CD4-positive, alpha-beta T cell treated with Interleukin-10 for 1 hour (primary cell): ENCODE measurements at places on chromosomes 2 and 18.

- DNase-seq, result peak; percentile 84
Observed at GRCh38 chr2:172095146-172095904, 7.4 kb downstream of the DLX2 start.

- DNase-seq, result no peak
Observed at GRCh38 chr2:174051741-174052583, 86.8 kb upstream of the SP3 start.

GRCh38 chr2:179954026-179954425 lies 53.1 kb downstream of the CWC22 start:
- no peak for DNase-seq

- DNase-seq, result no peak
Observed at GRCh38 chr2:109279243-109279860, 150.3 kb downstream of the SH3RF3 start.

GRCh38 chr2:52955079-52955478 lies 812.5 kb upstream of the CHAC2 start:
- no peak for DNase-seq

DNA sequence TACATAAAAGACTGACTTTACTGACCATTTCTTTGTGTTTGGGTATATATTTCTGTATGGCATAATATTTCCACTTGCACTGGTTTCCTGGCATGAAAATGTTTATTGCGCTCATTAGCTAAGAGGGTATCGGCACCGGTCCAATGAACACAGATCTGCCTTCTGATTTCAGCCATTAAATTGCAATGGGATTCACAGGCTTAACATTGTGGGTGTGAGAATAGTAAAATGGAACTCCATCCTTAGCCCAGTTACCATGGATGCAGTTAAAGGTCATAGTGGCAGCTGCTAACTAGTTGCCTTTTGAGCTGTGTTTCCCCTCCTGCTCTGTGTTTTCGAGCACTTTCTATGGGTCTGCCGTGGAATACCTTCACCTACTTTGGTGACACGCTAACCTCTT lies 352.6 kb upstream of the POU3F3 start:
- no peak for DNase-seq

DNA sequence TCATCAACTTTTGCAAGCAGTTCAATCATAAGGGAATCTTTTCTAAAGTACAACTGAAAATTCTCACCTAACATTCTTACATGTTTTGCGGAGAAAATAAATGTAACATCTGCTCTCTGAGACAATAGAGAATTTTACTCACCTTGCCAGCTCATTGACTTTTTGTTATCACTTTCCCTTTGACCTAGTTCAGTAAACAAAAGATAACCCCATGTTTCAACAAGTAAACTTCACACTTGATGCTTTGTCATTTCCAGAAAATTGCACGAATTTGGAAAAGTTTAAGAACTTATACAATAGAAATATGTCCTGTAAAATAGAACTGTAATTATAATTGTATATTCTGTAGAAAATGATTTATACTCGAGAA lies 1110.0 kb upstream of the ACVR2A start:
- no peak for DNase-seq

GRCh38 chr2:170521299-170521698 lies 193.8 kb upstream of the SP5 start:
- no peak for DNase-seq
